ENCODE measurements at places on chromosomes 5 and 9. TPM values are rescaled to one million over a fixed set of nuclear protein-coding genes. Genes with fewer than 3 reads are reported as not detected.

The ADCY2 gene
- not detected for polyA plus RNA-seq

The INSL6 gene
- polyA plus RNA-seq, result 0.22 TPM

- DNase-seq, result no peak
Measured at GRCh38 chr5:69284203-69284602, 48.4 kb downstream of the CCDC125 start.

- DNase-seq, result no peak
Measured at GRCh38 chr9:109311731-109312130, 9.1 kb downstream of the EPB41L4B start.

DNA sequence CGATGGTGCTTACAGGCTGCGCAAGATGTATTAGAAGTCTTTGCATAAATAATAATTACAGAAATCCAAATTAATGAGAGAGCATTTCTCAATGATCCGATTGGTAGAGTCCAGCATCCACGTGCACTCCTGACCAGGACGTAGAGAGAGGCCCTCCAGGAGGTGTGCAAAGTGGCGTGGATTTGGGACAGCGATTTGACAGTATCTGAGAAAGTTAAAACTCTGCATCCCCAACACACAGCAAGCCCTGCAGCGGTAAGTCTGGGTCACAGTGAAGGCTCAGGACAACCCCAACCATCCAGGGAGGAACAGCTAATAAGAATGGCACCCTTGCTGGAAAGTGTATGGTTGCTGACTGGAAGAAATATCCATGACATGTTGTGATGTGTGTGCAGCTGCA is 180.2 kb downstream of the AUH start:
- DNase-seq, result no peak

GRCh38 chr5:61322738-61323725 is 9.0 kb upstream of the ZSWIM6 start:
- no peak for DNase-seq
